ENCODE measurements at places on chromosomes 6 and 20. TPM values are rescaled to one million over a fixed set of nuclear protein-coding genes. Genes with fewer than 3 reads are reported as not detected.
A peak's percentile ranks its signal among the peaks of the same experiment; 100 is the strongest.

KCNQ2 gene
- not detected for total RNA-seq

GRCh38 chr6:116471531-116471930 lies 10.4 kb downstream of the CALHM6 start:
- H3K27ac ChIP-seq, result no peak overlapping the region
- no peak for DNase-seq
- no peak overlapping the region for H3K4me3 ChIP-seq
- no peaks in the 10 kb centered on the region for H3K27me3 ChIP-seq
- no peaks in the 10 kb centered on the region for H3K4me1 ChIP-seq

- no peak overlapping the region for H3K4me3 ChIP-seq
- no peaks in the 10 kb centered on the region for H3K27me3 ChIP-seq
- H3K36me3 ChIP-seq, result no peaks in the 10 kb centered on the region
These were observed 22.9 kb downstream of the RAB44 start for GRCh38 chr6:36720251-36721141.

MYT1 gene
- total RNA-seq, result 0.09 TPM

DNA sequence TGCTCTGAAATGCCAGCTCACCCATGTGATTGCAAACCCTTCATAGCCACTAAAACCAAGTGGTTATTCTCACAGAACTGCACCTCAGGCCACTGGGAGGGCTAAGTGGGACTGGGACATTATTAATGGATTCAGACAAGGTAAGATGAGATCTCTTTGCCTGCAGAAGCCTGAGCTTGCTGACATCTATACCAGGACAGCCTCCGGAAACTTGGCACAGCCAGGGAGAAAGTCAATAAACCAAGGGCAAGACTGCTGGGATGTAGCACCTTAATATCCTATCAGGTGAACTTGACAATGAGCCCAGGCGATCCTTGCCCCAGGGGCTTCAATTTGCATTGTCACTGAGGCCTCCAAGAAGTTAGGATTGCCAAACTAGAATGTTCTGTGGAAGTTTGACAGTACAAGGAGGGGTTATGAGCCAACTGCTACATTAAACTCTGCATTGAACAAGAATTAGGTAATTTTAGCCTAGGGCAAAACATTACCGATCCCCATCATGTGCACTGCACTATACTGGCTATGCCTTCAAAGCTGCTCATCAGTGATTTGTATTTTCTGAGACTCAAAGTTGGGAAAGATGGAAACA lies 60.1 kb upstream of the RALGAPA2 start:
- no peak overlapping the region for H3K4me3 ChIP-seq
- no peak for DNase-seq
- no peaks in the 10 kb centered on the region for H3K27me3 ChIP-seq
- H3K27ac ChIP-seq, result no peak overlapping the region

- no peaks in the 10 kb centered on the region for H3K27me3 ChIP-seq
- no peak for DNase-seq
- no peak overlapping the region for H3K27ac ChIP-seq
- H3K4me1 ChIP-seq, result no peaks in the 10 kb centered on the region
- H3K4me3 ChIP-seq, result no peak overlapping the region
- H3K36me3 ChIP-seq, result no peaks in the 10 kb centered on the region
These were observed 157.8 kb downstream of the SYCP2 start for GRCh38 chr20:59775687-59776055.

C4B gene
- total RNA-seq, result 103 TPM

DNA sequence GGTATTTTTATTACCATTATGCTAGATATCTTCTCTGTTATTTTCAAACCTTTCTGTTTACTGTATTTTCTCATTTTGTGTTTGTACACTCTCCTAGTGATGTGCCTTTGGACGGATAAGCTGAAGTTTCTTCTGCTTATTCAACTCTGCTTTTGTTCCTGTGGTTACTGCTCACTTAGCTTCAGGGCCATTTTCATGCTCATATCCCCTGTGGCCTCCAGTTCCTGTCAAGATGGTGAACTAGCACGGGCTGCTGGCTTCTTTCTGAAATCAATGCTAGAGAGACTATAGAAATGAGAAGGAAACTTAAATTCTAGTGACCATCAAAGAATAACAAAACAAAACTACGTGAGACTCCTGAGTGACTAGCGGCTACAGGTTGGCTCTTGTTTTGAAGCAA lies 6.8 kb upstream of the CST8 start:
- H3K4me1 ChIP-seq, result no peaks in the 10 kb centered on the region
- H3K27ac ChIP-seq, result no peak overlapping the region

MRAP2 gene
- total RNA-seq, result 1.4 TPM

- H3K27me3 ChIP-seq, result no peaks in the 10 kb centered on the region
- H3K27ac ChIP-seq, result no peak overlapping the region
- peak; percentile 58 for DNase-seq
- no peaks in the 10 kb centered on the region for H3K36me3 ChIP-seq
These were observed 5.2 kb downstream of the NKAIN4 start for GRCh38 chr20:63248835-63249591.

DNA sequence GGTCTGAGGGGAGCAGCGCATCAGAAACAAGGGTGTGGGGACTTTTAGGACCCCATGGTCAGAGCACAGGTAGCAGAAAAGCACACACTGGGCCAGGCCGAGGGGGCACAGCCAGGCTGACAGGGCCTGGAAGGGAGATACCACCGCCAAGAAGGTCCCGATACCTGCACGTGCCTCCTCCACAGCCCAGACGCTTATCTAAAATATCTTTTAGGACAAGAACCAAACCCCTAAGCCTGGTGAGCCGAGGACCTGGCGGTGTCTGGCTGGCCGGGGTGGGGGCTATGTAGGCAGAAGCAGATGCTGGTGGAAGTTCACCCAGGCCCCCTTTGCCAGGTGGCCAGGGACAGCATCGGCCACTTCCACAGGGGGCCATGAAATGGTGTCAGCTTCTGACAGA lies 89.3 kb downstream of the CDC5L start:
- DNase-seq, result no peak
- no peaks in the 10 kb centered on the region for H3K4me1 ChIP-seq
- H3K27ac ChIP-seq, result no peak overlapping the region
- H3K27me3 ChIP-seq, result no peaks in the 10 kb centered on the region
- H3K4me3 ChIP-seq, result no peak overlapping the region

GRCh38 chr6:17589406-17590096 lies 10.6 kb upstream of the FAM8A1 start:
- H3K36me3 ChIP-seq, result no peaks in the 10 kb centered on the region
- no peaks in the 10 kb centered on the region for H3K27me3 ChIP-seq
- H3K4me3 ChIP-seq, result no peak overlapping the region

SMLR1 gene
- not detected for total RNA-seq

NOX3 gene
- not detected for total RNA-seq

TMEM244 gene
- total RNA-seq, result not detected

L3MBTL1 gene
- total RNA-seq, result 6.7 TPM

DNA sequence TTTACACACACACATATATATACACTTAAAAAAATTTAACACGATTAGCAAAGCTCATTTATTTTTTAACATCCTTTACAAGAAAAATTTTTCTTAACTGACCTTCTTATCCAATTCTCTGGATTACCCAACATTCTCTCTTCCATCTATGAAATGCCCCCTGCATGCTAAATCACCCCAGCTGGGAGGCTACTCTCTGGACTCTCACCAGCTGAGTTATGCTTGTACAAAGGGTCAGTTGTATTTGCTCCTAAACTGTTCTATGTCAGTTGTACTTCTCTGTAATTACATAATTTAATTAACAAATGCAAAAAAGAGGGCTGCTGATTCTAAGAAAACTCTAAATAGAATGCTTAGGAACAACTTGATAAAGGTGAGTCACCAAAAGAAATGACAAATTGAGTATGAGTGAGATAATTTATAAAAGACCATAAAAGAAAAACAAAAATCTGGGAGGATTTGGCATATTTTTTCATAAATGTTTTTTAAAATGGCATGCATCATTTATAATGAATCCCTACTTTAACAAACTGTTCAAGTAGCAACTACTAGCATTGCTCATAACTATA lies 120.5 kb downstream of the KIF13A start:
- no peak overlapping the region for H3K4me3 ChIP-seq
- peaks cover 22% of the 10 kb centered on the region for H3K4me1 ChIP-seq
- H3K27me3 ChIP-seq, result no peaks in the 10 kb centered on the region

- H3K4me3 ChIP-seq, result no peak overlapping the region
- no peaks in the 10 kb centered on the region for H3K36me3 ChIP-seq
- no peaks in the 10 kb centered on the region for H3K4me1 ChIP-seq
- DNase-seq, result no peak
- H3K27ac ChIP-seq, result no peak overlapping the region
These were observed 53.8 kb downstream of the MACROD2 start for GRCh38 chr20:14049111-14049510.

- no peaks in the 10 kb centered on the region for H3K36me3 ChIP-seq
- DNase-seq, result no peak
- H3K4me1 ChIP-seq, result peaks cover 10% of the 10 kb centered on the region
- H3K27ac ChIP-seq, result no peak overlapping the region
These were observed 61.9 kb downstream of the CNKSR3 start for GRCh38 chr6:154448448-154449096.

DNA sequence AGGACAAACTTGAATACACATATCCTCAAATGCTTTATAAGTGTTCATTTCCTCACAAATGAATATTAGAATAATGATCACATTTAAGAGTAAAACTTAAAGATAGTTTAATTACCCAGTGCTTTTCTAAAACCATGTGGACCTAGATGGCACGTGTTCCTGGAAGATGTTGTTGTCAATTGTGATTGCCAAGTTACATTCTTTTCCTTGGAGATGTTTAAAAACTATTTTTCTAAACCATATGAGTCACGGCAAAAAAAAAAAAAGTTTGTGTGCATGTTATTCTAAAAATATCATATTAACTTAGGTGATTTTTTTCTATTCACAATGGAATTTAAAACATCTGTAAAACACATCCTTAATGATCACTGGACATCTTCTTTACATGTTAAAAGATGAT lies 51.1 kb downstream of the RCAN2 start:
- H3K27ac ChIP-seq, result no peak overlapping the region
- H3K36me3 ChIP-seq, result no peaks in the 10 kb centered on the region
- no peaks in the 10 kb centered on the region for H3K27me3 ChIP-seq
- no peak overlapping the region for H3K4me3 ChIP-seq
- DNase-seq, result no peak

- H3K4me1 ChIP-seq, result peaks cover 13% of the 10 kb centered on the region
- no peak overlapping the region for H3K27ac ChIP-seq
- H3K27me3 ChIP-seq, result no peaks in the 10 kb centered on the region
- DNase-seq, result no peak
- no peak overlapping the region for H3K4me3 ChIP-seq
These were observed 10.9 kb upstream of the SOX4 start for GRCh38 chr6:21582651-21583050.

EYA2 gene
- total RNA-seq, result 0.66 TPM

COL12A1 gene
- total RNA-seq, result 176 TPM

DNA sequence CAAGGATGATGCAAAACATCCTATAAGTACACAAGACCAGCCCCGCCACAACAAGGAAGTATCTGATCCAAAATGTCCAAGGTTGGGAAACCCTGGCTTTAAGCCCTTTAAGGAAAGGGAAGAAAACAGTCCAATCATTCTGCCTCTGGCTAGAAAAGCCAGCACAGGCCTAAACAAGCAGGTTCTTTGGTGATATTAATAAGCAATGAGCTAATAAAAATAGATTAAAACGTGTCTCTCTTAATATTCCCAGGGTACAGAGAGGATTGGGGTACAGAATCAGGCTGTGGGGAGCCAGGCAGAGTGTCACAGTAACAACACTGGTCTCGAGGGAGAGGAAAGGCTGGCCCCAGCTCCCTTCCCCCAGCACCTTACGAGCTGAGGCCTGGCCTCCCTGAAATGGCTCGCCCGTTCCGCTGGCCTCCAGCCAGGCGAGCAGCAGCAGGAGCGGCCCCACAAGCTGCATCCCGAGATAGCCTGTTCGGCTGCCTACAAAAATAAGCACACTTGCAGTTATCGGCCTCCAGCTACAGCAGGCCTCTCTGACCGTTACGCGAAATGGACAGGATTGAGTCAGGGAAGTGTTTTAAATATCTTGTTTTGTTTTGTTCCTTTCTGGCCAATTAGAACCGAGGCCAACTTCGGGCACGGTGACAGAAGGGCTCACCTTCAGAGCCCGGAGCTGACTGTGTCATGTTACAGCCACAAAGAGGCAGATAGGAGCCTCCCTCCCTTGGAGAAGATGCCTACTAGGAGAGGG lies 4.0 kb upstream of the ZMYND8 start:
- no peak overlapping the region for H3K4me3 ChIP-seq
- H3K27me3 ChIP-seq, result no peaks in the 10 kb centered on the region
- no peaks in the 10 kb centered on the region for H3K36me3 ChIP-seq

- DNase-seq, result no peak
- H3K27me3 ChIP-seq, result no peaks in the 10 kb centered on the region
- no peaks in the 10 kb centered on the region for H3K36me3 ChIP-seq
- no peak overlapping the region for H3K27ac ChIP-seq
- no peaks in the 10 kb centered on the region for H3K4me1 ChIP-seq
These were observed 31.5 kb upstream of the EDN1 start for GRCh38 chr6:12258591-12259075.

DNA sequence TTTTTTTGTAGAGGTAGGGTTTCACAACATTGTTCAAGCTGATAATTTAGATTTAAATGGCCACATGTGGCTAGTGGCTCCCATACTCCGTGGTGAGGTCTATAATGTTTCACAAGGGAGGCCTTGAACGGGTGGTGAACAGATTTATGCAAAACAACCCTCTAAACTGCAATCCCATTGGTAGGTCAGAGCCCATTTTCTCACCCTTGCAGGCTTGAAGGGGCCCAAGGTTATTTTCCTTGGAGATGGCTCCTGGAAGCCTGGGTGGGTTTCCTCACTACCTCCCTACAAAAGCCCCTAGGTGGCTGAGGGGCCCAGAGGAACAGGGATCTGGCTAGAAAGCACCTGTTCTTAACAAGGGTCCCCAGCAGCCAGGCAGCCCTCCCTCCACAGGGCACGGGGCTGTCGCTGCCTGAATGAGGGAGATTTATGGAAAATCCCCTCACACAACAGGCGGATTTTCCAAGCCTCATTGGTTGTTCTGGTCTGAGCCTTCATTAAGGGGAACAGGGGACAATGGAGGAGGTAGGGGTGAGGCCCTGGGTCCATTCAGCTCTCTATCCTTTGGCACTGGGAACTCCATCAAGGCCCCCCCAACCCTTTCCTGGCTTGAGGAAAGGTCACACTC lies 64.6 kb downstream of the VEGFA start:
- H3K4me1 ChIP-seq, result peaks cover 11% of the 10 kb centered on the region
- H3K27ac ChIP-seq, result no peak overlapping the region
- no peaks in the 10 kb centered on the region for H3K27me3 ChIP-seq

GRCh38 chr20:23626040-23626620 lies 11.6 kb downstream of the CST3 start:
- H3K27me3 ChIP-seq, result no peaks in the 10 kb centered on the region
- DNase-seq, result no peak
- no peaks in the 10 kb centered on the region for H3K36me3 ChIP-seq
- H3K4me1 ChIP-seq, result no peaks in the 10 kb centered on the region
- H3K4me3 ChIP-seq, result no peak overlapping the region

SNAI1 gene
- total RNA-seq, result 4.1 TPM

NKX2-4 gene
- total RNA-seq, result not detected

DNA sequence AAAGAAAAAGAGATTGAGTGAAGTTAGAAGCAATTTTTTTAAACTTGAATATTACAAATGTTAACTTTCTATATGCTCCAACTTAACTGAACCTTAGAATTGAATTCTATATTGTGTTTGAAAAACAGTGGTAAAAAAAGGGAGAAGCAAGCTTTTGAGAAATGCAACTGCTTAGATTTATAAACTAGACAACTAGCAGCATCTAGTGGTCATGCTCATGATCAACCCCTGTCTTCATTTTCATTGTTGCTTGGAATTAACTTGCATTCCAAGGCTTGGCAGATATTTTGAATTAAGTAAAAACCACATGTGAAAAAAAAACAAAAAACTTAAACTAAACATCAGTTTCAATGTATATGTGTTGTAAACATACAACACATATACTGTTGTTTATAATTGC lies 113.1 kb downstream of the C6orf58 start:
- no peaks in the 10 kb centered on the region for H3K27me3 ChIP-seq
- H3K4me3 ChIP-seq, result no peak overlapping the region
- DNase-seq, result no peak
- no peaks in the 10 kb centered on the region for H3K36me3 ChIP-seq
- H3K27ac ChIP-seq, result no peak overlapping the region

RAET1L gene
- total RNA-seq, result not detected

SLC22A2 gene
- total RNA-seq, result not detected
